ENCODE measurements at places on chromosomes 7 and 10.

DNA sequence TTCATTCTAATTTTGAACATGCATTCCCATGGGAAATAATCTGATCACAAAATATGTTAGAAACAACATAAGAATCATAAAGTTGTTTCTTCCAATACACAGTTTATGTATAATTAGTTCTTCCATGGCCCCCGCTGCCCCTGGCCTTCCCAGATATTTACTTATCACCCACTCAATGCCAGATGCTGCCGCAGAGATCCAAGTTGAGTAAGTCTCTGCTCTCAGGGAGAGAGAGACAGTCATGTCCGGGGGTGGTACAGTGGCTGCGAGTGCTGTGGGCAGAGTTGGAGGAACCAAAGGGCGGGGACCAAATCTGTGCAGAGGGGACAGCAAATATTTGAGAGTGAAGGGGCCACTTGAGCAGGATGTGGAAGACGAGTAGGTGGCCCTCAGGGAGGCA is 37.1 kb downstream of the COL26A1 start:
- no peak for DNase-seq

DNA sequence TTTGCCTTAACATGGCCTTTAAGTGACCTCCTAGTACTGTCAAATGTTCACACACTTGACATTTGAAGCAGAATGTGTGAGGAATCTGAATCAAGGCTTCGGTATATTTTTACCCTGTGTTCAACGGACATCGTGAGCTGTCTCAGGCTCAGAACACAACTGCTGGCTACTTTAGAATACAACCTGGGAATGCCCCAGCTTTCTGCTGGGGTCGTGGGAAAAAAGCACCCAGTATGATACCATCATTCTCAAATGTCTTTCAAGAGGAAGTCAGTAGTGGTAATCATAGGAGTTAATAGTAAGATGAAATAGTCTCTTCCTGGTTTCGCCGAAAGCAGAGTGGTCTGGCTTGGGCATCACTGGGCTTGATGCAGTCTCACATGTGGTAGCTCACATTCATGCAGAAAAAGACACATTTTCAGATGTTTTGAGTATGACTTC is 67.2 kb downstream of the CREB5 start:
- no peak for DNase-seq

- DNase-seq = no peak
Measured at GRCh38 chr7:140033036-140033435, 29.7 kb downstream of the PARP12 start.

GRCh38 chr7:156475666-156476065 is 164.9 kb upstream of the RNF32 start:
- DNase-seq = no peak

DNA sequence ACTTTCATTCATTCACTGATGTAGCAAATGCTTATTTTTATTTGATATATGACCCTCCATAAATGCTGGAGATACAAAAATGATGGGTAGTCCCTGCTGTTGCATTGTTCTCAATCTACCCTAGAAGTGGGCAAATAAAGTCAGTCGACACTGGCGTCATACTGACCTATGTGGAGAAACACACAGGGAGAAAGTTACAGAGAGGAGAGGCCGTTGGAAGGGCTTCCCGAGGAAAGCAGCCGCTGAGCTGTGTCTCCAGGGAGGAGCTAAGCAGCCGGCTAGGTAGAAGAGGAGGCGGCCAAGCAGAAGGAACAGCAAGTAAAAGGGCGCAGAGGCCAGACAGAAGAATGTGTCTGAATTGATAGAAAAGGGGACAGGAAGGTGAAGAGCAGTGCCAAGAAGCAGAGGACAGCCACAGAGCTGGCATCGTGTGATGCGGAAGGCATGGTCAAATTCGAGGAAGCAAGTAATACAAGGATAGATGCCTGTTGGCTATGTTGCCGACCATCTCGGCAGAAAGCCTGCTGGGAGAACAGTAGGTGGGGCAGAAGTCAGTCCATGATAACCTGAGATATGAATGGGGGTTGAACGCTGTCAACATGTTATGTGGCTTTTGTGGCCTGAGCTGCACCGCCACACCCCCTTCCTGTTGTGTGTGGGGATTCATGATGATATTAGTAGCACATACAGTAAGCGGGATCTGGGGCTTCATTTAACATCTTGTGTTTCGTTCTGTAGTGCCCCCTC is 25.9 kb downstream of the ST8SIA6 start:
- no peak for DNase-seq

DNA sequence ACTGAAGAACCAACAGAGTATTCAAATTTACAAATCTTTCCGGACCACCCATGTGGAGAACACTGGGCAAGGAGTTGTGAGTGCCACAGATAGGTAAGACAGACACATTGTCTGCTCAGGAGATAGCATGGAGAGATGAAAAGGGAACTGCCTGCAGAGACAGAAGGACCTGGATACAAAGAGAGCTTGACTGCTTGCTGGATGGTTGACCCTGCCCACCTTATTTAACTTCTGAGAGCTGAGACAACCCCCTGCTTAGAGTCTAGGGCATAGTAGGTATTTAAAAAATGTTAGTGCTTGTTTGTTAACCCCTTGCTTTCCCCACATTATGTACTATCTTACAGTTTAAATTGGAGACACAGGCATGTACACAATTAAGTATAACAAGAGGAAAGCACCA is 314.1 kb downstream of the THSD7A start:
- no peak for DNase-seq

DNA sequence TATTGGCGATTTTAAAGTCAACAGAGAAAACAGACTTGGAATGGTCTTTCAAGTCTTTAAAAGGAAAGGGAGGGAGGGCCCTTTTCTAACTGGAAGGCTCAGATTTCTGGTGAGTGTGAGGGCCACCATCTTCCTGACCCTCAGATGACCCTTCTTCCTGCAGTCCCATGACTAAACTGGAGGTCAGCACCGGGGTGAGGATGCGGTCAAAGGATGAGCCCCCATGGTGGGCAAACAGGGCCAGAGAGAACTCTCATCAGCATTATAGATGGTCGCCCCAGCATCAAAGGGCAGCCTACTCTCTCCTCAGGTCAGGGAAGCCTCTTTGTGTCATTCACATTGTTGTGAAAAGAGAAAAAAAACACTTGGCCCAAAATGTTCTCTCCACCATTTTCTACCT is 219.2 kb downstream of the LRMDA start:
- no peak for DNase-seq

GRCh38 chr10:34156781-34157425 is 658.2 kb downstream of the PARD3 start:
- no peak for DNase-seq

GRCh38 chr10:93718937-93719725 is 16.7 kb upstream of the FRA10AC1 start:
- no peak for DNase-seq

DNA sequence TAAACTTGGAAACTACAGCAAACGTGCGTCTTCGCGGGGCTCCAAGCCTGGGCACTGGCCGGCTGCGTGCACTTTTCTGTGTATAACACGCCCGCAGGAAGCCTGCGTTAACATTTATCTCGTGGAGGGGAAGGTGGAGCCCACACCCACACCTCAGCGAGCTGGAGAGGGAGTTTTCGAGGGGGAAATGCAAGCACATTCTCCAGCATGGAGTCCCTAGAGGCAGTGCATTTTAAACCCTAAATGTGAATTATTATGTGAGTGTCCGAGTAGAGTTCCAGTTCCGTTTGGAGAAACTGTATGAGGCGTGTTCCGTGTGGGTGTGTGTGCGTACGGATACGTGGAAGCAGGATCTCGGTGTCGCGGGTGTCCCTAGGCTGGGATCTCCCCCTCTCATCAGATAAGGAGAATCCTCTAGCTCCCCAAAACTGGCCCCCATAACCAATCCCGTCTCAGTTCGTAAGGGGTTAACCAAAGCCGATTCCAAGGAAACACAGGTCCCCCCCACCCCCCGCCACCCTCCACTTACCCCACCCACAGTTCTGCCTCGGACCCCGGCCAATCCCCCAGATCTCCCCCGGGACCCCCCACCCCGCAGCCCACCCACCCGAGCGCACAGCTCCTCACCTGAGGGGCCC is 403 bp downstream of the CDK6 start:
- DNase-seq = no peak

GRCh38 chr7:133704453-133704852 is 422.7 kb upstream of the LRGUK start:
- DNase-seq = no peak

GRCh38 chr7:71925663-71926062 is 486.5 kb downstream of the CALN1 start:
- DNase-seq = no peak

DNA sequence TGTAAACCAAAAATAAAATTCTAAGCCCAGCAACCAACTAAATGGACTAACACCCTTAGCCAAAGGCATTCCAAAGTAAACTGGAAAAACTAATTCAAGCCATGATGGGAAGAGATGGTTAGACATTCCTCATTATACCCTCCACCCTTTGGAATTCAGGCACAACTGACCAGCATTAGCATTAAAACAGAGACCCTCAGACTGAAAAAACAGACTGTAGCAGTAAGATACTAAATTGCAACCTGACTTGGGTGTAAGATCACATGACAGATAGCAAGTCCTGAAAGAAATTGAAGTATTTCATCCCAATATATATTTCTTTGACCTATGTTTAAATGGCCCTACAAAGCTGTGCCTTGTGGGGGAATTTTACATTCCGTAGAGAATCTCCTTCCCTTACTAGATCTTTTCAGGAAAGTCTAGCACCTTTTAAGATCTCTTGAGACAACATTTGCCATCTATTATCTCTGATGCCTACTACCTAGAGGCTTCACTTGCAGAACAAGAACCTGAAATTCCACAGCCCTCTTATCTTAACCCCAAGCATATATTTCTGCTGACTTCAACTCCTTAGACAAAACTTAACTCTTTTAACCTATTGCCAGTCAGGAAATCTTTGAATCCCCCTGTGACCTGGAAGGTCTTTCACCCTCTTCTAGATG is 750.2 kb upstream of the IGFBP3 start:
- DNase-seq = no peak

- DNase-seq = no peak
Measured at GRCh38 chr10:125035588-125036295, 93.8 kb downstream of the ZRANB1 start.

- DNase-seq = no peak
Measured at GRCh38 chr7:22333680-22334141, 23.2 kb downstream of the RAPGEF5 start.

- no peak for DNase-seq
Measured at GRCh38 chr7:46492466-46492865, 571.4 kb upstream of the IGFBP3 start.

GRCh38 chr10:8300925-8301324 is 246.4 kb downstream of the GATA3 start:
- DNase-seq = no peak

DNA sequence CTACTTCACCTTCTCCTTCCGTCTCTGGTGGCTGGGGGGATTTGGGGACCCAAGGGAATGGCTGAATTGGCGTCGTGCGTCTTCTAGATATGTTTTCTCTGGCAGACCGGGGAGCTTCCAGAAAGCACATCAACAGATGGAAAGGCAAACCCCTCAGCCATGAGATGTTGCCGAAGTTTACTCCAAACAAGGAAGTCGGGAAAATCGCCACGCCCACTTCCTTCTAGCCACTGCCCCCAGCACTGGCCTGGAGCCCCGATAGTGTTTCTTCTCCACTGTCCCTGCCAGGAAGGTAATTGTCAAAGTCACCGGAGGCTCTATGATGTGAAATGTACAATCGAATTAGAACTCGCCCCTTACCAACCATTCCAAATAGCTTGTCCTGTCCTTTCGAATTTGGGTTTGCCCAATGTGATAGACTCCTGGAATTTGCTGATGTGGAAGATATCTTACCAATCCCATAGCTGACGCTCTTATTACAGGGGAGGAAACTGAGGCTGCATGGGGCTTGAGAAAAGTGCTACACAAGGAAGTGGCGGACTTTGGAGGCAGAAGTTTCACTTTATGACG is 191.0 kb downstream of the LSM5 start:
- DNase-seq = no peak

DNA sequence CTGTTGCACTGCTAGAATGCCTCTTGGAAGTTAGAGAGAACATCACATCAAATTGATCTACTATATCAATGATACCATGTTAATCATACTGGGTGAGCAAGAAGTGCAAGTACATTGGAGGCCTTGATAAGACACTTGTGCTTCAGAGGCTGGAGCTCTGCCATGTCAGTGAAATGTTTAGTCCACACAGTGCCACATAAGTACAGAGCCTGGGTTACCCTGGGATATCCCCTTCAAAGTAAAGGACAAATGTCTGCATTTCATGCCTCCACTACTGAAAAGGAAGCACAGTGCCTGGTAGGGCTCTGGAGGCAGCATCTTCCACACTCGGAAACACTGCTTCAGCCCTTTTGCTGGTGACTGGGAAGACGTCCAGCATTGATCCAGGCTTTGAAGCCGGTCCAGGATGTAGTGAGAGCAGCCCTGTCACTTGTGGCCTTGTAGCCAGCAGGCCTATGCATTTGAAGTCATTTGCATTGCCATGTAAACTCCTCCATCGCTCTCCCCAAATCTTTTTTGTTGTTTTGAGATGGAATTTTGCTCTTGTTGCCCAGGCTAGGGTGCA is 15.7 kb upstream of the STN1 start:
- no peak for DNase-seq

- no peak for DNase-seq
Measured at GRCh38 chr7:17027789-17028152, 146.0 kb upstream of the AGR3 start.

- DNase-seq = no peak
Measured at GRCh38 chr10:11354823-11355222, 256.6 kb downstream of the USP6NL start.

DNA sequence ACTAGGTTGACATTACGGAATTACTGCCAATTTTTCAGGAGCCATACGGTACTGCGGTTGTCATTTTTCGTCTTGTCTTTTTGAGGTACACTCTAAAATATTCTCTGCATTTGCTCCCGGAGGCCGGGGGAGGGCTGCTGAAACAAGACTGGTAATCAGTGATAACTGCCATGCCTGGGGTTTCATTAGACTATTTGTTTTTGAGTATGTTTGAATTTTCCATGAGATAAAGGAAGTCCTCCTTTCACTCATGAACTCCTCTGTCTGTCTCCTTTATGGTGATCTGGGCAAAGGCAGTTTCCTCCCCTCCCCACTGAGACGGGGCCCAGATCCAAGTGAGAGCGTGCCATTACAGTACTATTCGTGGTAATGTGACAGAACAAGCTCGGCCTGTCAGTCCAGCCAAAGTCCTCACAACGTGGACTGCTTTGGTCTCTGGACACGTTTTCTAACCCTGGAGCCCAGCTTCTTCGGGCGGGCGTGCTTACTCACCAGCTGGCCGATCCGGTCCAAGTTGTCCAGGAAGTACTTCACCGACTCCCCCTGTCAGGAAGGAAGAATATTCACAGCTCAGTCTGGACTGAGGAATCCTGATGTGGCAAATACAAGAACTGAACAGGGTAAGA is 45.1 kb downstream of the AMZ1 start:
- DNase-seq = no peak

GRCh38 chr10:112286837-112287818 is 3.9 kb downstream of the TECTB start:
- no peak for DNase-seq
